Islet precursor cell (in vitro differentiated cells): ENCODE measurements at places on chromosomes 6 and 20.

DNA sequence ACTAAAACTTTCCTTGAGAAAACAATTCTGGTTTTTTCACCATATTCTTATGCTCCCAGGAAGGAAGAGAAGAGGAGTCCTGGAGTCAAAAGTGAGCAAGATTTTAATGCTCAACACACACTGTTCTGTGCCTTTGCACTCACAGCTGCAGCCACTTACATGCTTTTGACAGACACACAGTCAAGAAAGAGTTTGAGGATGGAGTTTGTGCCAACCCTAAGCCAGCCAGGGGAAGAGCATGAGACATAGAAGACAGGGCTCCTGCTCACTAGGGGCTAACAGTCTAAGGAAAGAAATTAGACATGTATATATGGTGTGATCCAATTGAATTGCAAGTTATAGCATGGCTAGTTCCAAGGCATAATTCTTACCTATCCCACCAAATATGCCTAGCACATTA lies 37.1 kb upstream of the IL17A start:
- no peak for DNase-seq

DNA sequence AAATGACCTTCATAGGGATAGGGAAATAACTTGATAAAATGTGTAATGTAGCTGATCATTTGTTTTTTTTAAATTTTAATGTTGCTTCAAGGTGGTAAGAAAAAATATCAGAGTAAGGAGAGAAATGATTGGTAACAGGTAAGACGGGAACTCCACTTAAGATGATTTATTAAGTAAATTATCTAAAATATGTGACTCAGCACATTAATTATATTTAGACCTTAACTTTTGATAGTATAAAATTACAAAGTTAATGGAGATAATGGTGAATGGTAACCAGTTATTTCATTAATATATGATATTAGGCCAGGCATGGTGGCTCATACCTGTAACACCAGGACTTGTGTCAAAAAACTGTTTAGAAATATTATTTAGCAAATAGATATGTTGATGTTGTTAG lies 10.2 kb downstream of the BEND6 start:
- no peak for DNase-seq

GRCh38 chr6:121393731-121394505 lies 41.5 kb upstream of the GJA1 start:
- DNase-seq, result no peak

- peak; percentile 22 for DNase-seq
Observed at GRCh38 chr6:40387871-40388264, 199.3 kb downstream of the LRFN2 start.

- DNase-seq, result no peak
Observed at GRCh38 chr20:5871459-5872410, 78.6 kb downstream of the TRMT6 start.

GRCh38 chr6:5050009-5050408 lies 35.1 kb upstream of the PPP1R3G start:
- DNase-seq, result no peak

GRCh38 chr6:223136-223535 lies 69.2 kb upstream of the DUSP22 start:
- no peak for DNase-seq
